ENCODE measurements at places on chromosomes 1 and 21.

DNA sequence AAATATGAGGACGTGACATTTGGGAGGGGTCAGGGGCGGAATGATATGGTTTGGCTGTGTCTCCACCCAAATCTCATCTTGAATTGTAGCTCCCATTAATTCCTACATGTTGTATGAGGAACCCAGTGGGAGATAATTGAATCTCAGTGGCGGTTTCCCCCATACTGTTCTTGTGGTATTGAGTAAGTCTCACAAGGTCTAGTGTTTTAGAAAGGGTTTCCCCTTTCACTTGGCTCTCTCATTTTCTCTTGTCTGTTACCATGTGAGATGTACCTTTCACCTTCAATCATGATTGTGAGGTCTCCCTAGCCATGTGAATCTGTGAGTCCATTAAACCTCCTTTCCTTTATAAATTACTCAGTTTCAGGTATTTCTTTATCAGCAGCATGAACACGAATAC, 663.6 kb upstream of the CHRM3 start:
- no peak for DNase-seq

DNA sequence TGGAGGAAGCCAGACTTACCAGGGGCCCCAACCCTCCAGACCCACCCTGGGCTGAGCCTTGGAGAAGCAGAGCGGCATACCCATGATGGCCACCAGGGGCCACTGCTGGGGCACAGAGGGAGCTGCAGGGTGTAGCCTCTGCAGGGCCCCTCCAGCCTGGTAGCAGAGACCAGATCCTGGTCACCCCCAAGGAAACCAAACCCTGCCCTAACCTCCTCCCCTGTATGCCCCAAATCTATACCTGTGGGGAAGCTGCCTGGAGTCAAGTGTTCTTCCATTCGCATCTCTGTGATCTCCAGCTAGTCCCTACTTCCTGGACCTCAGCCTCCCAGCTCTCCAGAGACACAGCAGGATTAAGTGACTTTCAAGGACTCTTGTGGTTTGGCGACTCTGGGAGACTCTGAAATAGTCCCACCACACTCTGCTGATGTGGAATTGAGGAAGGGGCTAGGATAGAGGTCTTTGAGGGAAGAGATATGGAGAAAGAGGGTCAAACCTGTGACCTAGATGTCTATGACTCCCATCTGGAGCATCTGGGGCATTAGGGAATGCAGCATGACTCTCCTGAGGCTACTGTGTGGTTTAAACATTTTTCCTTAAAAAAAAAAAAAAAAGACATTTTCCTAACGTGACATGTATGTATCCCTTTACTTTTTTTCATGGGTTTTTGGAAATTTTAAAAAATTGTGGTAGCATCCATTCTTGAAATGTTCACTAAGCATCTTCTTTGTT, 119.2 kb upstream of the IPO9 start:
- peak; percentile 46 for DNase-seq

DNA sequence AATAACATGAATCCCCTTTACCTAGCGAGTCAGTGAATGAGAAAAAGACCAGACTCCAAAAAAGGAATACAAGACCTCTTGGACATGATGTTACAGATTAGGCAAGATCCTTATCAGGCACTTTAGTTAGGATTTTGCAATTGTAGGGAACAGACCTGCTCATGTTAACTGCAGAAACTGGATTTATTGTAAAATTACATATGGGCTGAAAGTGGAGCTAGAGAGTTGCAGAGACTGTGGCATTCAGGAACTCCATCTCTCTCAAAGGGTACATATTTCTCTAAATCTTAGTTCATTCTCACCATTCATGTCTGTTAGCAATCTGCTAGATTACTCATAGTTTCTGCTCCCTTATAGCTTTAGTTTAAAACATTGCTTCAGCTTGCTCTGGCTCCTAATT, 142.2 kb downstream of the PAPPA2 start:
- no peak for DNase-seq

DNA sequence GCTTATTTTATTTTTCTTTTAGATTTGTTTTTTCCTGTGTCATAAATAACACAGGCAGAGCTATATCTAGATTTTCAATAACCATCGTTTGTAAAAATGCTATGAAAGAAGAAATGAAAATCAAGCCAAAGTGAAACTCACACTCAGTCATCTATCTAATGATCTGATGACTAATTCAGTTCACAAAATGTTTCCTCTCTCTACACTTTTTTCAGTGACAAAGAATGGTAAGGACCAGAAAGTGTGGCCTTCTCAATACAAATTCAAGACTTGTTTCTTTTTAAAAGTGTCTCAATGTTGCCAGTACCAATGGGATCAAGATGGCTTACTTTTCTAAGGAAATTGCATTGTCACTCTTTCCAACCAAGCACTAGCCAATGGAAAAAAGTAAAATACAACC, 282.8 kb upstream of the PKN2 start:
- no peak for DNase-seq

DNA sequence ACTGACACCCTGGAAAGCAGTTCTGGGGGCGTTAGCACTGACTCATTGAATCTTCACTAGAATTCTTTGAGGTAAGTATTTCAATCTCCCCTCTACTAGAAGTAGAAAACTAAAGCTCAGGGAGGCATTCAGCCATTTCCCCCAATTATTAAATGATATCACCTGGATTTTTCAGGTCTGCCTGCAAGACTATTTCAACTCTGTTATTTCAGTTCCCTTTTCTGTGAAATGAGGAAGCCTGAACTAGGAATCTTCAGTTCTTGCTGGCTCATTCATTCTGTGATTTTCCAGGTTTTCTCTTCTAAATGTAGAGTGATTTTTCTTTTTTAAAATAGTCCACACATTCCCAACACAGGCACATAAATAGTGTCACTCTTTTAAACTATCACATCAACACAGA, 337.0 kb upstream of the NR5A2 start:
- DNase-seq = no peak
